ENCODE measurements at places on chromosomes 4 and X. TPM values are rescaled to one million over a fixed set of nuclear protein-coding genes. Genes with fewer than 3 reads are reported as not detected.

Gene ITM2A
- total RNA-seq, result 84.7 TPM

Gene SPANXA1
- total RNA-seq, result not detected

Gene CYSLTR1
- 1.6 TPM for total RNA-seq

Gene ASB12
- total RNA-seq, result 0.46 TPM

Gene PCDH19
- 45.2 TPM for total RNA-seq

Gene BMP3
- 7.6 TPM for total RNA-seq

Gene IL15
- total RNA-seq, result 1.6 TPM

Gene CLDN2
- 0.69 TPM for total RNA-seq

Gene RNF150
- 31.6 TPM for total RNA-seq

Gene GCNA
- total RNA-seq, result 2.8 TPM

Gene NXF2
- 0.23 TPM for total RNA-seq

Gene GNRHR
- total RNA-seq, result 0.23 TPM
